ENCODE measurements at places on chromosomes 1 and 21.

GRCh38 chr1:223802602-223803001 is 43.1 kb downstream of the TP53BP2 start:
- no peak for DNase-seq

DNA sequence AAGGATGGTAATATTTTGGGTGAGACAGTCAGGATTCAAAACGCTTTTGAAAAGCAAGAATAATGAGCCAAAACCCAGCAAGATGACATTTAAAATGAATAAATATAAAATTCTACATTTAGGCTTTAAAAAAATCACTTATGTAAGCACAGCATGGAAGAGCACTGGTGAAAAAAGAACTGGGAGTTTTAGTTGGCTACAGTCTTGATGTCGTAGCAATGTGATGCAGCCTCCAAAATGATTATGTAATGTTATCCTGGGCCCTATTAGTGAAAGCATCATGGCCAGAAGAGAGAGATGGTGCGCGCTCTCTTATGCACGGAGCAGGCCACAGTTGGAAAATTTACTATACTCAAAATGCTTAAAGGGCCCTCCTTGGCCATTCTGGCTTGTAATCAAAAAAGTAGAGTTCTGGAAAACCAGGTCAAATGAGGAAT is 5.1 kb downstream of the KCNJ9 start:
- DNase-seq, result no peak

DNA sequence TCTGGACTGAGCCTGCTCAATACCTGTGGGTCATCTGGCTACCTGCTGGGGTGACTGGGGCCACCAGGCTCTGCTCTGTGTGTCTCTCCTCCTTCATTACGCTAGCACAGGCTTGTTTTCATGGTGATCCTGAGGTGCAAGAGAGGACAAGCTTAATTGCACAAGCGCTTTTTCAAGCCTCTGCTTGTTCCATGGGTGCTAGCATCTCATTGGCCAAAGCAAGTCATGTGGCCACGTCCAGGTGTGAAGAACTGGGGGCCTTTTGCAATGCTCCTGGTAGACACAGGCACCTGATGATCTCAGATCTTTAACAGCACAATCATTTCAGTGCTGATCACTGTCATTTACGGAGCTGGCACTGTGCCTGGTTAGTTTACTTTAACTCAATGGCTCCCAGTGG is 114.6 kb downstream of the KAZN start:
- DNase-seq, result no peak

DNA sequence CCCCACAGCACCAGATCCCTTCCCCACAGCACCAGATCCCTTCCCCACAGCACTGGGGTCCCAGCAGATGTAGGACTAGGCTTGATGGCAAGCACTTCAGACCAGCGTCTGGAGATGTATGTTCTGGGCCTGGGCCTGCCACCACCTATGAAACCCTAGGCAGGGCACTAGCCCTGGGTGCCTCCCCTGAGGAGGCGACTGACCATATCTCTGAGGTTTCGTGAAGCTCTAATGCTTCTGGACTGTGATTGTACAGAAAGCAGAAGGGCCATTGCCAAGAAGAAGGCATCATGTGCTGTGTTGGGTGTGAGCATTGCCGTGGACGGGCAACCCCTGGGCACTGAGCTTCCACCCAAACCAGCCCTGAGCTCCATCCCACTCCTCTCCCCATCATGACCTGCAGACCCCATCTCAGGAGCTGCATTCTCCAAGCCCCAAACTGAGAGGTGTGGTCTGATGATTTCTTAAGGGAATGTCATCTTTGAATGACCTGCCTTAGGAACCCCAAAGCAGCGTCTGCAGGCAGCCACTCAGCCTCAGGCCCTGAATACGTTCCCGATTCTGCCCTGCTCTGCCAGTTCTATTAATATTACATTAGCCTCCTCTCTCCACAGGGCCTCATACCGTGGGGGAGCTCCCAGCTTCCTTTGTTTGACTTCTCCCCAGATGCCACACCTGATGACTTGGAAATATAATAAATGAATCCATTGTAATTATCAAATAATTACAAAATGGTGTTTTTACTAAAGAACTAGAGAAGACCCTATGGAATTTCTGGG is 163.4 kb downstream of the TRIM33 start:
- no peak for DNase-seq

DNA sequence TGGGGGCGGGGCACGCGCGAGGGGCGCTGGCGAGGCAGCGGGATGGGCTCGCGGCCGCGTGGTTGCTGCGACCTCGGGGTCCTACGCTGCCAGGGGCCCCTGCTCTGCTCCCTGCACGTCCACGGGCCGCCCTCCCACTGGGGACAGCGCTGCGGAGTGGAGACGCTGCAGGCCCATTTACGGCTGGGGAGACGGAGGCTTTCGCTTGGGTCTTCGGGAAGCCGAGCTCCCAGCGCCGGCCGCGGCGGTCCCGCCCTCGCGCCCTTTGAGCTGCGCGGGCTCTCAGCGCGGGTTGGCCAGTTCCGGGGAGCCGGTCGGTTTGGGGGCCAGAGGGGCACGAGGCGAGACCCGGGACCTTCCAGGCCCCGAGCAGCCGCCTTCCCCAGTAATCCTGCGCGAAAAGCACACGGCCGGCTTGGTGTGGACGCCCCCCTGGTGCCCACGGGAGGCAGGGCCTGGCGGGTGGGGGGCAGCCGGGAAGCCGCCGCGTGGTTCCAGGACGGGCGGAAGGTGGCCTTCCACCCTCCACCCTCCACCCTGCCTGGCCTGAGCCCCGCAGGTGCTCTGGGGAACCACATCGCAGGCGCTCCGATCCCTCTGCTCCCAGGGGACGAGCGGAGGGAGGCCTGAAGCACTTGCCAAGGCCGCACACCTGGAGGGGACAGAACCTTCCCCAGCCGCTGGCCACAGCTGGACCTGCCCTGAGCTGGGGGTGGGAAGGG is 570 bp upstream of the PEX10 start:
- DNase-seq, result peak; percentile 50

GRCh38 chr1:116918714-116919357 is 9.1 kb downstream of the PTGFRN start:
- DNase-seq, result no peak

GRCh38 chr1:29197590-29197924 is 15.9 kb upstream of the SRSF4 start:
- DNase-seq, result peak; percentile 60

- peak; percentile 60 for DNase-seq
Measured at GRCh38 chr1:155013632-155014031, 11.0 kb downstream of the ZBTB7B start.

DNA sequence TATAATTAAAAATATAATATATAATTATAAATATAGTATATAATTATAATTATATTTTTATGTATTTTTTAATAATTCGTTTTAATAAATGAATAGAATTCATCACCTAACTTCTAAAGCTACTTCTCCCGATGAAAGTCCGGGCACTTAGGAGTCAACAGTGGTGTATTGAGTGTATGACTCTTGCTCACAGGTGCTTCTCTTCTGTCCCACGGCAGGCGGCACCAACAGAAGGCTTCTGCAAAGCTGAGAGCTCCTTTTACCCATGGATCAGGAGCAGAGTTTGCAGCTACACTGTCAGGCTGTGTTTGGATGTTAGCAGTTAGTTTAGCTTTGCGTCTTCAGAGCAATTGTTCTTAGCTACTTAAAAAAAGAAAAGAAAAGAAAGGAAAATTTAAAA is 122.4 kb downstream of the LIPI start:
- DNase-seq, result no peak

- peak; percentile 58 for DNase-seq
Measured at GRCh38 chr21:32096411-32096810, 182.4 kb downstream of the MIS18A start.

DNA sequence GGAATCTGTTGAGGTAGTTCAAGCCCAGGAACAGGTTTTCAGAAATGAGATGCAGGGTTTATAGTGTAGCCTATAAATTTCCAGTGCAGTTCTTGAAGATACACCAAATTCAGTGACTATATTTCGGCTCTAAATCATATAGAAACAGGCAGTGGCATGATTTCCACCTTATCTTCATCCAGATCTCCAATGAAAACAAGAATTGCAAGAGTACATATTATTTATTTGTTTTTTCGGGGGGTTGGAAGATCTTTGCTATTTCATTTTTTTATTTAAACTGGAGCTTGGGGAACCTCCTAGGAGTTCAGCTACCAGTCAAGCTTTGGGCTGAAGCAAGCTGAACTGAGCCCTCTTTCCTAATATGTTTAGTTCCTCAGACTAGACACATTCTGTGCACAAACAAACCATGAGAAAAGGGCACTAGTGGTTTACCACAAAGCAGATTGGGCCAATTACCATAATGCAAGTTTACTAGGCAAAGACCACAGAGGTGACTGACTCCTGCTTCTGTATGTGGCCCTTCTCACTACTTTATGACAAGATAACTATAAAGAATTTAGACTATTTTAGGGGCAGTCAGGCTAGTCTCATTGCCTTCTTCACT is 68.5 kb downstream of the RGS2 start:
- DNase-seq, result peak; percentile 64

- no peak for DNase-seq
Measured at GRCh38 chr1:151800830-151801229, 4.4 kb downstream of the LINGO4 start.

- DNase-seq, result no peak
Measured at GRCh38 chr1:49333906-49334305, 557.2 kb upstream of the BEND5 start.

DNA sequence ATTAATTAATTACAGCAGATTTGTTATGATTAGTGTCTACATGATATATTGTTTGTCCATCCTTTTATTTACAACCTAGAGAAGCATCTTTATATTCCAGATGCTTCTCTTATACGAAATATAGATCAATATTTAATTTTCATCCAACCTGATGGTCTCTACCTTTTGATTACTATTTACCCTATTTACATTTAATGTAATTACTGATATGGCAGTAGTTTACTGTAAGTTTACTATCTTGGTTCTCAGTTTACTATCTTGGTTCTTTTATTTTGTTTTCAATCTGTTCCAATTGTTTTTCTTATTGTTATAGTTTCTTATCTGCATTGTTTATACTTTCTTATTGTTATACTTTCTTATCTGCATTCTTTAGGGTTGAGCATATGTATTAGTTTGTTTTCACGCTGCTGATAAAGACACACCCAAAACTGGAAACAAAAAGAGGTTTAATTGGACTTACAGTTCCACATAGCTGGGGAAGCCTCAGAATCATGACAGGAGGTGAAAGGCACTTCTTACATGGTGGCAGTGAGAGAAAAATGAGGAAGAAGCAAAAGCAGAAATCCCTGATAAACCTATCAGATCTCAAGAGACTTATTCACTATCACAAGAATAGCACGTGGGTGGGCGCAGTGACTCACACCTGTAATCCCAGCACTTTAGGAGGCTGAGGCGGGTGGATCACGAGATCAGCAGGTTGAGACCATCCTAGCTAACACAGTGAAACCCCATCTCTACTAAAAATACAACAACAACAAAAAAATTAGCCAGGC is 28.9 kb downstream of the FAF1 start:
- peak; percentile 62 for DNase-seq
